ENCODE measurements at places on chromosomes 2 and 18.
A peak's percentile ranks its signal among the peaks of the same experiment; 100 is the strongest.

DNA sequence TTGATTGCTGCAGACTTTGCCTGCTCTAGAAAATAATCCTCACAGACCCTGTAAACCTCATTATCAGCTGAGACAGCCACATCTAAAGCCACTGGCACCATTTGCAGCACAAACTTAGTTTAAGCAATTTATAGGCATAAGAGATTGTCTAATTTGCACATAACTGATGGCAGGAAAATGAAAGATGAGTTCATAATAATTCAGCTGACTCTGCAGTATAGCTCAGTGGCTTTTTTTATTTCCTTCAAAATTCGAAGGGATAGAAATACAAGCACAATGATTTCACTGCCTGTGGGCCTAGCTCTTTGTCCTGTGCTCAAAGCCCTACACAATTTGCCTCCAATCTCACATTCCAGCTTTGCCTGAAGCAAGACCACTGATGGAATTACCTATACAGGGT lies 341.2 kb downstream of the RAD51AP2 start:
- DNase-seq, result no peak

DNA sequence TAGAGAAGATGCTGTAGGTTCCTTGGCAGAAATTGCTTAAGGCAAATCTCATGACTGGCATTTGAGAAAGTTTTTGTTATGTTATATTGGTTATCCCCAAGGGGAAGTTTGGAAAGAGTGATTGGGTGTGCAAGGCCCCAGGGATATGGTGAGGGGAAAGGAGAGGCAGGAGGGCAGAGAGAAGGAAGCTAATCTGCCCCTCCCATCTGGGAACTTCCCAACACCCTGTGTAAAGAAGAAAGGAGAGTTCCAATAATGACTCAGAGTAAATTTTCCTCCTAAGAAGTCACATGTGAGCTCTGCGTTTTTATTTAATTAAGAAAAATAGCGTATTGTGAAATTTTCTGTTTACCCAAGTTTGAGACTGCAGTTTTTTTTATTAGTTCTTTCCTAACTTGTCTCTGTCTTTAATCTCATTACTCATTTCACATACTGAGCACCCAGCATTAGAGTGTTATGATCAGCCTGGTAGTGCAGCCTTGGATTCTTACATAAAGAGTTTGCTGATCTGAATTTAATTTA lies 3.1 kb upstream of the KYNU start:
- DNase-seq, result no peak

- no peak for DNase-seq
Observed at GRCh38 chr2:150319658-150320555, 167.6 kb downstream of the RND3 start.

DNA sequence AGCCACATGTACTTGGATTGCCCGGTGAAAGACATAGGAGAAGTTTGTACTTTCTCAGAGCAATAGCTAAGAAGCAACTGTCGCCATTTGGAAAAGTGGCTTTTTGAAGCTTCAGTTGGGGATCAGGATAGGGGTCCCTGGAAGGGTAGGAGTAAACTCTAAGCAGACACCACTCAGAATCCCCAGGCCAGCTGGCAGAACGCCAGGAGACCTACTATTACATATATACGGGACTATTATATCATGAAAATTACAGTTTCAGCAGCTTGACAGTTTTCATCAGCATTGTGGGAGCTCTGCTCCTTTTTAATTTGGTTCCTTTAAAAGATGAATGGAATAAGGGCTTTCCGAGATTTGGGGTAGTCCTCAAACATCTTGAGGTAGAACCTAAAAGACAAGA lies 54.9 kb downstream of the SRD5A2 start:
- DNase-seq, result no peak

- no peak for DNase-seq
Observed at GRCh38 chr2:159200498-159200897, 86.0 kb downstream of the WDSUB1 start.

DNA sequence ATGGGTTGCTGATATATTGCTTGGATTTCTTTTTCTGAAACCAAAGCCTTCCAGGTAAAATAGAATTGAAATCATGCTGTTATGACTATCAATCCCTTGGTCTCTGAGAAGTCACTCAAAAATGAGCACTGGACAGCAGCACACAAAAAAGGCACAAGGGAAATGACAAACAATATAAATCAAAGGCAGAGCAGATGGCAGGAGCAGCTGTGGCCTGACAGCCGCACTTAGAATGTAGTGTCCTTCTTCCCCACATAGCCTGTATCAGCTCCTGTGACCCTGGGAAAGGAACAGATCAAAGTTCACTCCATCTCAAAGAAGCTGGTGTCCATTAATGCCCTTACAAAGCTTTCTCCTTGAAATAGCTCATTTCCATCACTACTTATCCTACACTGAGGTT lies 326.7 kb downstream of the SUCLG1 start:
- DNase-seq, result no peak

DNA sequence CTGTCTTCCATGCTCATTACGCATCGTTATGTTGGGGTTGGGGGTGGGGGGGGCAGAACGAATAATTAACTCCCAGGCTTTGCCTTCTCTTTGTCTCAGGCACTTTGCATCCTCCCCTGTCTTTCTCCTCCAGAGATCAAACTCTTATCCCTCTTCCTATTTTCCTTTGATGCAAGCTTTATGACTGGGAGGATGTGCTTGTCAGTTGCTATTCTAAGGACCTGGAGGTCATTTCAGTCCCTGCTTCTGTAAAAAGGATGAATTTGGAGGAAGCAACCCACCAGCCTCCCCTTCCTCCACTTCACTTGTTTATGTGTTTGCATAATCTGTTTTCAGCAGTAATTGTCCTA lies 87.5 kb downstream of the ZCCHC2 start:
- no peak for DNase-seq

- DNase-seq, result no peak
Observed at GRCh38 chr2:138767101-138767500, 13.1 kb downstream of the NXPH2 start.

GRCh38 chr2:48406116-48406515 lies 123.8 kb upstream of the STON1 start:
- DNase-seq, result peak; percentile 62

DNA sequence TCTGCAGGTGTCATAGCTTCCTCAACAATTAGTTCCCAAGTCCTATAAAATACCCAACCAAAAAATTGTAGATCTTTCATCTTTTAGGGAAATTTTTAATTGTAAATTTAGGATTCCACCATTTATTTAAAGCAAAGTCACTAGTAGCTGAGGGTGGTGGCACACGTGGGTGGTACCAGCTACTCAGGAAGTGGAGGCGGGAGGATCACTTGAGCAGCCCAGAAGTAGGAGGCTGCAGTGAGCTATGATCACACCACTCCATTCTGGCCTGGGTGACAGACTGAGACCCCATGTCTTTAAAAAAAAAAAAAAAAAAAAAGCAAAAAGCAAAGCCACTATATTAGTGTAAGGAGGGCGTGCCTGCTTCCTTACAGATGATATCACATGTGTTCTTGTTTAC lies 60.3 kb upstream of the GREB1L start:
- peak; percentile 22 for DNase-seq

DNA sequence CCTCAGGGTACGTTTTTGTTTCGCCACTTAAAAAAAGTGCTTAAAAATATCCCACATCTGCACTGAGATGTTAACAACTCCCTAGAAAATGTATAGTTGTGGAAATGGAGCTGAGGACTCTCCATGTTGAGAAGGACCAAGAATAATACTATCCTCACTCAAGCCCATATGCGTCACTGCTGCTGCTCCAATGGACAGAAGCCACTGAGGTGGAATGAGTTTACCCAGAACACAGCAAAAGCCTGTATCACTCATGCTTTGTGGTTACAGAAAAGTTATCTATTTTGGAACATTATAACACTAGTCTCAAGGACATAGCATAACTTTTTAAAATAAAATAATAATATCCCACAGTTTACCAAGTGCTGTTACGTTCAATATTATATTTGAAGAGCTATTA lies 31.9 kb downstream of the DSC3 start:
- no peak for DNase-seq

DNA sequence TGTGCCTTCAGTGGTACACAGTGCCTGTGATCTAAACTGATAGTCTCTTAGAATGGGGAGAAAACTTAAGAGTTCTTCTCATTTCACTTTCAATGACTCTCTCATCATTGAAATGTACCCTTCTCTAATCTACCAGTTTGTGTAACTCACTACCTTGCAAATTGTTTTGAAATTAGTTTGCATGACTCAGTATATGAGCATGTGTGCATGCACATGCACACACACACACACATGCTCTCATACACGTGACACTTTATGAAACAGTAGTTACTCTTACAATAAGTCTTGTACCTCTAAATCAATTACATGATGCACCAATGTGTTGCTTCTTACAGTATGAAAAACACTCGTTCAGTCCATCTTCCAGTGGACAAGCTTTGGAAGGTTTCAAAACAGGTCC lies 10.6 kb downstream of the LYPD6B start:
- no peak for DNase-seq

DNA sequence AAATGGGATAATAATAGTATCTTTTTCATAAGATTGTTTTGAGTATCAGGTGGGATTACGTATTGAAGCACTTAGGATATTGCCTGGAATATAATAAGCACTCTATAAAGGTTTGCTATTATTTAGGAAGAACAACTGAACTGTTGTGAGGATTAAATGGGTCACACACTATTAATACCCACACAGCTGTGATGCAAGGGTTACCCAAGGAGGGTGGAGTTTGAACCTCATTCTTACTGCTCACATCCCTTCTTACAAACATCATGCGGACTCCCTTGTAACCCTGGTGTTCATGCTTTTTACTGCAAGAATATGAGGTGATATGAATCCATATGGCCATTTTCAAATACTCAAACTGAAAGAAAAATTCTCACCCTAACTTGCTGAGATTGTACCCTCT lies 113.5 kb downstream of the KCTD1 start:
- no peak for DNase-seq

DNA sequence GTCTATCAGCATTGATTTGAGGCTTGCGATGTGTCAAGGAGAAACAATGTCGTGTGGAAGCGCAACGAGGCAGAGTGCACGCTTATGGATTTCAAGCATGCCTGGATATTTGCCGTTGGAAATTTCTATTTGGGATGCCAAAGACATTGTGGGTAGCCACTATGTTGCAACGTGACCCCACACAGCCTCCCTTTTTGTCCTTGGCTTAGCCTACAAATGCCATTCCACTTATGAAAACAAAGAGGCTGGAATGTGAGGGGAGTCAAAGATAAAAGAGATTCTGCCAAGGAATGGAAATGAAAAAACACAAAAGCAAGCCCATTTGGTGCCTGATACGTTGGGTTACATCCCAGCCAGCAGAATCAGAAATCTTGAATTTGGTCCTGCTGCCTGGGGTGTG lies 721.2 kb downstream of the GALR1 start:
- no peak for DNase-seq

GRCh38 chr2:43880471-43880870 lies 41.7 kb downstream of the ABCG8 start:
- DNase-seq, result no peak

- DNase-seq, result no peak
Observed at GRCh38 chr2:232816657-232817056, 40.3 kb upstream of the KCNJ13 start.

- no peak for DNase-seq
Observed at GRCh38 chr2:31762085-31762484, 181.3 kb upstream of the SRD5A2 start.

- no peak for DNase-seq
Observed at GRCh38 chr2:69095305-69095704, 82.3 kb downstream of the ANTXR1 start.

- DNase-seq, result no peak
Observed at GRCh38 chr2:96161898-96162297, 16.7 kb upstream of the DUSP2 start.

GRCh38 chr18:48838921-48839818 lies 111.6 kb downstream of the SMAD7 start:
- DNase-seq, result no peak

DNA sequence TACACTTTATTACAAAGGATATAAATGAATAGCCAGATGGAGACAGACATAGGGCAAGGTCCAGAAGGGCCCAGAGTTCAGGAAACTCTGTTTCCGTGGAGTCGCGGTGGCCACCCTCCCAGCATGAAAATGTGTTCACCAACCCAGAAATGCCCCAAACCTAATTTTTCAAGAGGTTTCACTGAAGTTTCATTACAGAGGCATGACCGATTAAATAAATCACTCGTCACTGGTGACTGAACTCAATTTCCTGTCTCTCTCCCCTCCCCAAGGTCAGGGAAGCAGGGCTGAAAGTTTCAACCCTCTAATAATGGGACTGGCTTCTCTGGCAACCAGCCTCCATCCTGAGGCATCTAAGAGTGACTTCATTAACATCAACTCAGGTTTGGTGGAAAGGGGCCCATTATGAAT lies 22.4 kb downstream of the USP40 start:
- no peak for DNase-seq

- no peak for DNase-seq
Observed at GRCh38 chr2:7570247-7570646, 653.0 kb downstream of the RNF144A start.

- no peak for DNase-seq
Observed at GRCh38 chr2:227436436-227437174, 35.4 kb upstream of the AGFG1 start.

- DNase-seq, result no peak
Observed at GRCh38 chr2:140624200-140624599, 1506.6 kb downstream of the LRP1B start.

- DNase-seq, result no peak
Observed at GRCh38 chr2:174300114-174300513, 34.6 kb upstream of the SP9 start.

DNA sequence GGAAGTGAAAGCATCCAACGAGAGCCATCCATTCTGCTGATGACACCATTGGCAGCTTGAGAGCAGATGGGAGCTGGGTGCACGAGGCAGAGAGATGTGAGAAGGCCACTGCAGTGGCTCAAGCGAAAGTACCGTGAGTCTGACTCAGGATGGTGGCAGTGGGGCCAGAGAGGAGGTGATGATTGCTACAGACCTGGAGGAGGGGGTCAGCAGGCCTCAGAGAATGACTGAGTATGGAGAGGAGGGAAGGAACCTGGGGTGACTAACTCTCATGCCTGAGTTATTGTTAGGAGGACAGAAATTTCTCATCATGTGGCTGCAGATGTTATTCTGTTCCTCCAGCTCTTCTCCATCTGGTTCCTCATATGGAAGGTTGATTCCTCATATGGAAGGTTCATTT lies 8.8 kb upstream of the ZBTB7C start:
- no peak for DNase-seq

DNA sequence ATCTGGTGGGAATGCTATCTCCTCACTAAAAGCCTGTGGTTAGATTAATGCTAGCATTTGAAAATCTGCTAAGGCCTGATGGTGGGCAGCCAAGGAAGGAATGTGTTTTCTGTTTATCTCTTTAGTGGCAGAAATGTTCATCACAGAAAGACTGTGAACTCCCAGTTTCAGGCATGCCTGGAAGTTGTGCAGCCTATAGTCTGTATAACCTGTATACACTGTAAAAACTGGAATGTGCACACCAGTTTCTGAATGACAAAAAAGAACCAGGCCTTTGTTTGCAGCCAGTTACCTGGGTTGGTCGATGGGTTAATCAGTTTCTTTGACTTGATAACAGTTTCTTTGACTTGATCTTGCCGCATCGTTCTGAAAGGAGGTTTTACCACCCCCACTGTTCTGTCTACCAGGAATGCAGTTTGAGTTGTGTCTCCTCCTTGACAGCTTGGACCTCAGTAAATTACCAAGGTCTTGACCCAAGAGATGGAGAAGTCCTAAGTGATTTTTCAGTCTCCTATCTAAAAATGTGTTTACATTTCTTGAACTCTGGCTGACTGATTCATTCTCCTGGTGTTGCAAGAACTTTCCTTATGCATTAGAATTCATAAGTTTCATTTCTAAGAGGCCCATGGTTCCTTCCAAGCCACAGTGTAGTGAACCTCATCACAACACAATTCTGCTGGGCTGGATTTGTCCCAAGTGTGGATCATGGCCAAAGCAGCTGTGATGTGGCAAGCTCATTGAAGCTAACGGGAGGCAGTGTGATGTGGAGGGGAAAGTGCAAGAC lies 62.2 kb downstream of the KIAA2012 start:
- DNase-seq, result no peak
